Karpas-422 (cell line): ENCODE measurements at places on chromosomes 2 and 18. TPM values are rescaled to one million over a fixed set of nuclear protein-coding genes. Genes with fewer than 3 reads are reported as not detected.
A peak's percentile ranks its signal among the peaks of the same experiment; 100 is the strongest.

DNA sequence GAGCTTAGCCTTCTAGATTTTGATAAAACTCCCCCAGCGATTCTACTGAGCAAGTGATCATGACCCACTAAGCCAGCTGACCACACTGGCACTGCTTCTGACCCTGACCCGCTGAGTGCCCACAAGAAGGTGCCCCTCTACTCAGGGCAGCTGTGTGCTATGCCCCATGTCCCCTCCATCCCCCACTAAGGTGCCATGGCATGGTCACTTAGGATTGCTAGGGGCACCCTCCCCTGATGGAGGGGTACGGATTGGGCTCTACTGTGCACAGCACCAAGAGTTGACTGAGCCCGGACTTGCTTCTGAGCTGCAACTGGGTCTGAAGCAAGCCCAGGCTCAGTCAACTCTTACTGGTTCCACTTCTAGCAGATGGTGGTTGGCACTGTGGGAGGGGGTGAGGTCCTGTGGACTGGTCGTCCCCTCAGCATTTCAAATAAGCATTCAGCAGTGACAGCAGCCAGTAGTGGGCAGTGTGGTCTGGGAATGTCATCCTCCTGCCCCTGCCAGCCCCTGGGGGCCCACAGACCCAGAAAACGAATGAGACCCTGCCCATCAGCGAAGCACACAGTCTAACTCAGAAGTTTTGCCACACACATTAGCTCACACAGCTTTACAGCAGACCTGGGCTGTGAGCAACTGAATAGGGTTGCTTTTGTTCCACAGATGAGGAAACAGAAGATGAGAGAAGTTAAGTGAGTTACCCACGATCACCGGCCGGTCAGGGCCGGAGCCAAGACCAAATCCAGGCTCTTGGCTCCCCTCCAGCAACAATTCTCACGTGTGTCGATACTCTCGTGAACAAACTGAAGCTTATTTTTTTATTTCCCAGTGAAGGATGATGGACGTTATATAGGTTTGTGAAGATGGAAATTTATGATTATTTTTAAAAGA lies 52.1 kb upstream of the FOSL2 start:
- no peak for DNase-seq

- DNase-seq: no peak
These were observed 143.2 kb downstream of the TMEFF2 start for GRCh38 chr2:192051533-192051932.

DNA sequence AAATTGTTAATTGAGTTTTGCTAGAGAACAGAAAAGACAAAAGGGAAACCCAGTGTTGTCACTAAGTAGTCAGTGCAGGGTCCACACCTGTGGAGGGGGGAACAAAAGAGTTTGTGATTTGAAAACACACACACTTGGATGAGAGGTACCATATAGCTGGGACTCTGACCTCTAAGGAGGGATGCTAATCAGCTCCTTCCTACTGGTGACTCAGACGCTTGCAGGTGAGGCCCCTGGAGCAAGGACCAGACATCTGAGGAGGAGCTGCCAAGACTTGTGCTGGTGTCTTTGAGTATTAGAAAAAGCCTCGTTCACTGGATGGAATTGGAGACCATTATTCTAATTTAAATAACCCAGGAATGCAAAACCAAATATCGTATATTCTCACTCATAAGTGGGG lies 146.4 kb upstream of the MAP2 start:
- no peak for DNase-seq

The LYG1 gene
- 2.4 and 2.7 TPM in 2 replicates for total RNA-seq

The HOXD11 gene
- not detected in 2 replicates for total RNA-seq

DNA sequence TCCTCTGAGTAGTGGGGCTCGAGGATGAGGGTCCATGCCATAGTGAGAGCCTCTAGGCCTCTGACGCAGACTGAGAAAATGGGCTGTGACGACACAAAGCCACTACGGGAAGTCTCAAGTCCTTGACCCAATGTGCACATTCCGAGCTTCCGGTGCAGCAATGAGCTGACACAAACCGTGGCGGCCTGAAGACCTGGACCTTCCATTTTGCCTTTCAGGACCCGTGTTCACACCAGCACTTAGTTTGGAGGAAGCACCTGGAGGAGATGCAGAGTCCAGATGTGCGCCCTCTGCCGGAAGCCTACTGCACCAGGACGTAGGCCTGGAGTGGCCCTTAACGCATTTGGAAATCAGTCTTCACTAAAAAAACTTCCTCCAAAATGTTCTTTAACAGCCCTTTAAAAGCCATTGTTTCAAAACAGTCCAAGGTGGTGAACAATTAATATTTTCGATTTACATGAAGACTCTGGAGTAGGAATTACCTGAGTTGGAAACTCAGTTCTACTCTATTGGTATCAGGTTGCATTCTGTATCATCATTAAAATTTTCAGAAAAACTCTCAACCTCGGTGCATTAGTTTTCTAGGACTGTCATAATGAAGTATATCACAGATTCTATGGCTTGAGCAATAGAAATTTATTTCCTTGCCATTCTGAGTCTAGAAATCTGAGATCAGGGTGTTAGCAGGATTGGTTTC lies 33.9 kb downstream of the BMP10 start:
- peak; percentile 95 for DNase-seq

The SIGLEC15 gene
- total RNA-seq: 1.6 and 2.5 TPM in 2 replicates

DNA sequence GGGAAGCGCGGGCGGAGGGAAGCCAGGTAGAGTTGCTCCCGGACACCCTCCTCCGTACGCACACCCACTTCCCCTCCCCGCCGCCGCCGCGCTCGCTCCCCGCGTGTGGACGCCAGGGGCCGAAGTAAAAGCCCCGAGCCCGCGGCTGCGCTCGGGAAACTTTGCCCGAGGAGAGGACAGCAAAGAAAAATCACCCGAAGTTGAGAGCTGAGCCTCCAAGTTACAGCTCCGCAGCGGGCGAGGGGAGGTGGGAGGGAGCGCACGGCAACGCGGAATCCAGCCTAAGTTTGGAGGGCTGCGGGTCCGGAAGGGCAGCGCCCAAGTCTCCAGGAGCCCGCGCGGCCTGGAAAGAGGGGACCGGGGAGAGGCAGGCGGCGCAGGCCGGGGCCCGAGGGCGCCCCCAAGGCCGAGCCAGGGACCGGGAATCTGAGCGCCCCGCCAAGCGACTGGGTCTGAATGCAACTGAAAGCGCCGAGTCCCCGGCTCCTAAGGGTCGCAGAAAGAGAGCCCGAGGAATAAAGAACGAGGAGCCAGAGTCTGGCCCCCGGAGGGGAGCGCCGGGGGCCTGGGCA lies 706 bp upstream of the BCL11A start:
- DNase-seq: no peak

DNA sequence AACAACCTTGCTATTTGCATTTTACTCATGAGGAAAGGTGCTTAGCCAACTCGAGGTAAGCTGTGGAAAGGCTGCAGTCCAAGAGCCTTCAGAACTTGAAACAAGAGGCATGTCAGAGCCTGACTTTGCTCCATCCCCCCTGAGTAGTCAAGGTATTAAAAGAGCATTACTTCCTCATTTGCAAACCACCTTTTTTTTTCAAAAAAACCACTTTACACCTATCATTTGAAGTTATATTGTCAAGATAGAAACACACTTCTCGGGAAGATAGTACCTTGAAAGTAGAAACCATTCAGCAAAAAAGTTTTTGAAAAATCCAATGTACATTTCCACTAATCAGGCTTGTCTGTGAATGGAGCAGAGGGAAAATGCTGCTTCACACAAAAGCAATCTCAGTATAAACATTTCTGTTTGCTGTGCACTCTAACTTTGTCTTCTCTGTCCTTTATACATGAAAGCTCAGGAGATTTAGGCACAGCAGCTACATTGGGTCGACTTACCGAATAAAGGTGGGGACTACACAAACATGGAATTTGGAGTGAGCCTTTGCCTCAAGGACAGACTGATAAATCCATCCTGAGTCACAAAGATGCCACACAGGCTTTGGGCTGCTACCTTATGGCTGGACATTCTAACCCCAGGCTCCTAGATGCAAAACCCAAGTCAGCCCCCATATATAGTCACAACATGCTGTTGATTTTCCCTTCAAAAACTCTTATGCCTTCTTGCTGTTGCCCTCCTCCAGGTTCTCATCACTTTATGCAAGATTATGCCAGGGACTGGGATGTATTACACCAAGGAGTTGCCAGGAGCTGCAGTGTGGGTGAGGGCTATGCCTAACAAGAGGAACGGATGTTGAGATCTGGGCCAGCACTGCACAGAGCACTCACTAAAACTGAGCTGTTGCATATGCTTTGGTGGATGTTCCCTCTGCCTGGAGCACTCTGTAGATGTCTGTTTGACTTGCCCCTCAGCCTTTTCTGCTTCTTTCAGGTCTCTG lies 41.4 kb upstream of the EML4 start:
- peak; percentile 77 for DNase-seq

The NAB1 gene
- 15.7 and 19.6 TPM in 2 replicates for total RNA-seq

DNA sequence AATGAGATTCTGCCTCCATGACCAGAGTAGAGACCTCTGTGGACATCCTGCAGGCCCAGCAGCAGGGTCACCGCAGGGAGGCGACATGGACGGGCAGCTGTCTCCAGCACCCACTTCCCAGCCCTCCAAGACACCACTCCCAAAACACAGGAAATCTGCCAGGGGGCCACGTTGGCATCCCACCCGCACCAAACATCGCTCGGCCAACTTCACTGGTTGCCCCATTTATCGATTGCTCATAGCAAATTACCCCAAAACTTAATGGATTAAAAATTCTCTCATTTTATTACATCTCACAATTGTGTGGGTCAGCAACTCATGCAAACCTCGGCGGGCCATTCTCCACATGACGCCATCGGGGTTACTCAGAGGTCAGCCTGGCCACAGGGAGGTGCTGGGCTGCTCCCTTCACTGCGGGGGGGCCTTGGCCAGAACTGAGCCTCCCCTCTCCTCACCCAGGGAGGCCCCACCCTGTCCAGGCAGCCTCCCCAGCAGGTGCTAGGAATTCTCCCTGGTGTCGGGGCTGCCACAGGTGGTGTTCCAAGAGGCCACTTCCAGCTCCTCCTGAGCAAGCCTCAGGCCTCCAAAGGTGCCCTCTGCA lies 420.7 kb upstream of the MYT1L start:
- DNase-seq: no peak

The LRATD1 gene
- total RNA-seq: not detected in 2 replicates

The BOLL gene
- not detected in 2 replicates for total RNA-seq

DNA sequence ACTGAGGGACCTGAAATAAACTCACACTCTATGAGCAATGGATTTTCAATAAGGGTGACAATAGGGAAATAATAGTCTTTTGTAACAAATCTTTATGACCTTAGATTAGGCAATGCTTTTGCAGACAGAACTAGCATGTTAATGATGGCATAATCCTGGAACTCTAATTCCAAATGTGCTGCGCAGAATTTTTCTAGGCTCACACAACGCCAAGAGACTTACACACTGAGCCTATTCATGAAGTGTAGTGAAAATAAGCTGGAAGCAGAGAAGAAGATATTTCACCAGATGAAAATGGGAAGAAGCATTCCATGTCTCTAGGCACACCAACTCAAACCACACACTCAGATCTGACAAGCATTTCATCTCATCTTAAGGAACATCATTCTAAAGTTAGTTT lies 178.5 kb downstream of the L3MBTL4 start:
- DNase-seq: no peak

- DNase-seq: no peak
These were observed 156.4 kb upstream of the ITGA4 start for GRCh38 chr2:181300600-181301291.

The CCDC178 gene
- total RNA-seq: not detected in 2 replicates

DNA sequence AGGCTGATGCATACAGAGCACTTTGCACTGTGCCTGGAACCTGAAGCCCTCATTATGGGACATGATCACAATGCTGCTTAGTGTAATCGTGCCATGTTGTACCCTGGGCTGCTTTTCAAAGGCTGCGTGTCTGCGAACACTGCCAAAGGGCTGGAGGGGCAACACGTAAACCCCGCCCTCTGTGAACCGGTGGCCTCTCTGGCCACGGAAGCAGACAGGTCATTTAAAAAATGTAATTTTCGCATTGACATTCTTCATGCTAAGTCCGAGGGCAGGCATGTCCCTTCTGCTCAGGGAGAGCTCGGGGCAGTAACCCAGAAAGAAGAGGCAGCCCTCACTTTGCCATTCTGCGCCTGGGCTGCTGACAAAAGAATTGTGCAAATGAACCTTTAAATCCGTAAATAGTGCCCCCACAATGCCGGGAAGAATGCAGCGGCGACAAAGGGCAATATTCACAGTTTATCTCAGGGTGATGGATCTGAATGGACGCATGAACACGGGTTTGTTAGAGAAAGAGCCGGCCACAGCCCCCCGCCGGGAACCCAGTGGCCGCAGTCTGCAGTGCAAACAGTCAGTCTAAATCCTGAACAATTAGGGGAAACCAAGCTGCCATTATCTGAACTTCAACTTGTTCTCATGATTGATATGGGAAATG lies 226.1 kb downstream of the MYCN start:
- DNase-seq: no peak

The SPP2 gene
- not detected in 2 replicates for total RNA-seq

The FSIP2 gene
- not detected in 2 replicates for total RNA-seq

DNA sequence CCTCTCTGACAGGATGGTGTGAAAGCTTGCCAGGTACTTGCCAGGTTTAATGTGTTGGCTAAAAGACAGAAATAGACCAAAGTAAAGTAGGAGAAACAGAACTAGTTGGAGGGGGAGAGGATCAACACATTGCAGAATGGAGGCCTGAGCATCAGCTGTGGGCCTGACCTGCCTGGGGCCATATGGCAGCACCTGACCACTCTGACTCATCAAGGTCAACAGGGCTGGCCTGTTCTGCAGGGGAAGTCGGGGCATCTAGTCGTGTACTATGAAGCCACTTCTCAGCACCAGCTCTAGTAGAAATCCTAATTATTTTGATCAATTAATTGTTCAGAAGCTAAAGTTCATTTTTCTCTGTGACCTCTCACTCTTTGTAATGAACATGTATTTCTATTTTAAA lies 35.8 kb upstream of the NOSTRIN start:
- no peak for DNase-seq

GRCh38 chr2:167136879-167137596 lies 248.8 kb downstream of the XIRP2 start:
- no peak for DNase-seq

The MERTK gene
- not detected in 2 replicates for total RNA-seq

DNA sequence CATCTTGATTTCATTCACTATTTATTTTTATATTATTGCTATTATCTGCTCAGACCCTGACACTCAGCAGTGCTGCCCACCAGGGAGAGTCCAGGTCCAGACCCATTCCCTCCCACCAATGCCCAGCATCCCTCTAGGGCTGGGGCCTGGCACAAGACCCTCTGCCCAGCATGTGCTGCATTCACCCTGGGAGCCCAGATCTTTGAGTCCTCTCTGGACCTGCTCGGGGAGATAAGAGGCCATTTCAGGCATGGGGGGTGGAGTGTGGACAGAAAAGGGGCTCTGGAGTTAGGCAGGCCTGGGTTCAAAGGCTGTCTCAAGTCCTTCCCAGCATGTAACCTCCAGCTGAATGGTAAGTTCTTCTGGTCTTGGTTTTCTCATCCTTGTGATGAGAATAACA lies 209.6 kb downstream of the CYP26B1 start:
- DNase-seq: no peak

The EIF4E2 gene
- total RNA-seq: 53.0 and 58.2 TPM in 2 replicates

DNA sequence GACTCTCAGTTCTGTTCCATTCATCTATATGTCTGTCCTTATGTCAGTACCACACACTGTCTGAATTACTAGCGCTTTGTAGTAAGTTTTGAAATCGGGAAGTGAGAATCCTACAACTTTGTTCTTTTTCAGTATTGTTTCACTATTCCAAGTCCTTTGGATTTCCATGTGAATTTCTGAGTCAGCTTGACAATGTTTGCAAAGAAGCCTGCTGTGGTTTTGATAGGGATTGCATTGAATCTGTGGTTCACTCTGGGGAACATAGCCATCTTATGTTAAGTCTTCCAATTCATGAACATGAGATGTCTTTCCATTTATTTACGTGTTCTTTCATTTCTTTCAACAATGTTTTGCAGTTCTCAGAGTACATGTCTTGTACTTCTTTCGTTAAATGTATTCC lies 15.0 kb downstream of the SLC3A1 start:
- DNase-seq: no peak

The SFTPB gene
- total RNA-seq: not detected in 2 replicates

- DNase-seq: no peak
These were observed 3.0 kb upstream of the CHMP3 start for GRCh38 chr2:86566158-86566820.
